ENCODE measurements at places on chromosomes 5 and 9.

DNA sequence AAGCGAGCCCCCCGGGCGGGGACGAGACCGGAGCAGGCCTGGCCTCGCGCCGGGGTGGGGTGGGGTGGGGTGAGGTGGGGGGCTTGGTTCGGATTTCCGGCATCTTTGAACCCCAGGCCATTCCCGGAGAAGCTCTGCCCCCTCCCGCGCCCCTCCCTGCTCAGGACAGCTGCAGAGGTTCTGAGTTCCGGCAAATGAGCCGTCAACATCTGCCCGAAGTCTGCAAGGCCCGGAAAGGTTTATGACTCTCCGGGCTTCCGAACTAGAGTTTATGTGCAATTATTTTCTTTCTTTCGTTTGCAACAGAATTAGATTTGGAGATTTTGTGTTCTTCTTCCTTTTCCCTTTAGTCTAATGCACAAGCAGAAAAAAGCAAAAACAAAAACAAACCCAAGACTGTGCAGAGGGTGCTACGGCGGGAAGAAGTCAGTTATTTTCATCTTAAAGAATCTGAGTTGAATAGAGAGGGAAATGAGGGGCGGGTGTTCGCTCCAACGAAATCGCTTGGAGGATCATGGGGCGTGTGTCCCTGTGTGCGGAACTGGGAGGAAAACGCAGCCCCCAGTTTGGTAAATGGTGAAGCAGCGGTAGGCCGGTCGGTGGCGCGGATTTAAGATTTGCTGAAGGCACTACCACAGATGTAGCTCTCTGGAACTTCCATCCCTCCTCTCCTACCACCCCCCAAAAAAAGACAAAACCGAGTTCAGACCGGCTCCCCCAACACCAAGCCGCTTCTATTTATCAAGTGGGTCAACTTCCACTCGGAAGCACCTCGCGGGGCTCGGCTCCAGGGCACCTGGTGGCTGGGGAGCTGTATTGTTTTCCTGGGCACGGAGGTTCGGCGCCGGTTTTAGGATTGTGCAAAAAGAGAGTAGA, 4.8 kb downstream of the LHX2 start:
- no peak for DNase-seq

- DNase-seq = no peak
Measured at GRCh38 chr9:37262410-37262809, 142.0 kb downstream of the ZCCHC7 start.

DNA sequence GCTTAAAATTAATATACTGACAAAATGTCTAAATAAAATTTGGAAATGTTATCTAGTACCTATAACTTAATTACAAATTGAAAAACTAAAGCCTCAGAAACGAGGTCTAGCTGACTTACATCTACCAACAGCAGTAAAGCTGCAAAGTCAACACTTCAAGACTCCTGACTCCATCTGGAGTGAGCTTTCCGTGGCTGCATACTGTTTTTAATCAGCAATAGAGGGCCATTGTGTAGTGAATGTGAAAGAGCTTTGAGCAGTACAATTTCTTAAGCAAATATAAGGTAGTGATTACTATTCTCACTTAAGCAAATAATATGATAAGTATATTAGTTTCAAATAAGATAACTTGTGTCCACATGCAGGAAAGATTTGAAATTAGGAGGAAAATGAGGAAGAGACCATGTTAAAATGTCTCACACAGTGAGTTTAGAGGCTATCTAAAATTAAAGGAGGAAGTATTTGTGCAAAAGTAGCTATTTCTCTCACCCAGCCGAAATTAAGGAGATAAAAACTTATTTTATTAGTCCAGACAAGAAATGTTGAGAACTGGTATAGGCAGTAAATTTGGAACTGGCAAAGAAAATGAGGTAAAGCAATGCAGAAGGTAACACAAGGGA, 6.4 kb downstream of the SPINK6 start:
- DNase-seq = no peak

DNA sequence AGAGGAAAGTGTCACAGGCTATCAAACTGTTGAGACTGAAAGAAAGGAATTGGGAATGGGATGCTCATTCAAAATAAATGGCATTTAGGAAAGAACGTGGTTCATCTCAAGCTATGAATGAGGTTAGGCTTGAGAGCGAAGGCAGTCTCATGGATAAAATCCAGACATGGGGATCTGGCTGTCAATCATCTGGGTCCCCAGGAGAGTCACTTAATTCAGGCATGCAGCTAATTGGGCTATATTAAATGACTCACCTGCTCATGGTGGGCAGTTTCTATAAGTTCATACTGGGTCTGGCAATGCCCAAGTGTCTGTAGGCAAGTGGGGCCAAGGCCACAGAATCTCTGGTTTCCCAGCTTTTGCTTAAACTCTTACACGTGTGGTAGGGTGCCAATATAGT, 286.5 kb upstream of the SEMA6A start:
- DNase-seq = no peak

GRCh38 chr5:126395198-126395597, 28.0 kb upstream of the GRAMD2B start:
- DNase-seq = no peak

DNA sequence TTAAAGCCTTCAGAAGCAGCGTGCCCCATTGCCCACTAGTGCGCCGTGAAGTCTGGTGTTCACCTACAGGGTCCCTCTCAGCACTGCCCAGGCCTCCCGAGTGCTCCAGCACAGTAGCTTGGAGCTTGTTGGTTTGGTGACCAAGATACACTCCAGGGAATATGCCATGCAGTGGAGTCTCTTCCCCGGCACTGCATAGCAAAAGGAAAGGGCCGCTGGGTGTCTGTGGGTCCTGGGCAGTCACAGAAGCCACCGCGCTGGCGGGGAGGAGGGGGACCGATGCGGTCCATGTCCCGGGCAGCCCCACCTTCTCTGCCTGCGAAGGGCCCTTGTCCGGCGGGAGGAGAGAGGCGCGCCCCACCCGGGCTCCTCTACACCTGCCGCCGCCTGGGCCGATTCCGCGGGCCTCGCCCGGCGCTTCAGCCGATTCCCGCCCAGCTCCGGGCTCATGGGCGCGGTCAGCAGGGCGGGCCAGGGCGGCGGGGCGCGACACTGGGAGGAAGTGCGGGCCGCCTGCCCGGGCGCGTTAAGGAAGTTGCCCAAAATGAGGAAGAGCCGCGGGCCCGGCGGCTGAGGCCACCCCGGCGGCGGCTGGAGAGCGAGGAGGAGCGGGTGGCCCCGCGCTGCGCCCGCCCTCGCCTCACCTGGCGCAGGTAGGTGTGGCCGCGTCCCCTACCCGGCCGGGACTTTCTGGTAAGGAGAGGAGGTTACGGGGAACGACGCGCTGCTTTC, at the start of gene SYK:
SYK (plus strand) TSS at position 579 of the 732 bp plus-strand sequence. CDS start 42,080 bp downstream, outside the sequence.
- DNase-seq = no peak

GRCh38 chr5:65927503-65928321, 1.3 kb downstream of the ERBIN start:
- no peak for DNase-seq

GRCh38 chr5:61055434-61056006, 106.7 kb downstream of the SMIM15 start:
- DNase-seq = no peak

DNA sequence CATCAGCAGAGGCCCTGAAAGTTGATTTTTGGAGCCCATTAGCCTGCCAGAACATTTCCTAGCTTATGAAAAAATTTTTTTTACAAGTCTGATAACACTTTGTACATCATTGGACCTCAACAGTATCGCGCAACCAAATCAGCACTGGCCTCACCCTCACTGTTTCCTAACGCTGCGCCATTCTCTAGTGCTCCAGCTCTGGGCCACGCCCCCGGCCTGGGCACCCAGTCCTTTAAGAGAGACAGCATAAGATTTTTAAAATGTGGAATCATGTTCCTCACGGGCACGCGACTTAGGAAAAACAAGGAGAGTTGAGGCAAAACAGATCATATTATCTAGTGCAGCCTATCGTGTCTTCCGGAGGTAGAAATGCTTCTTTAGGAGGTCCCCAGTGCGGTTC, 114.5 kb downstream of the BOD1 start:
- DNase-seq = no peak

- DNase-seq = no peak
Measured at GRCh38 chr5:32805971-32806638, 95.0 kb downstream of the NPR3 start.

- no peak for DNase-seq
Measured at GRCh38 chr9:137244486-137245449, 3.7 kb downstream of the TUBB4B start.

GRCh38 chr5:32574540-32575175, 10.7 kb upstream of the SUB1 start:
- DNase-seq = no peak

DNA sequence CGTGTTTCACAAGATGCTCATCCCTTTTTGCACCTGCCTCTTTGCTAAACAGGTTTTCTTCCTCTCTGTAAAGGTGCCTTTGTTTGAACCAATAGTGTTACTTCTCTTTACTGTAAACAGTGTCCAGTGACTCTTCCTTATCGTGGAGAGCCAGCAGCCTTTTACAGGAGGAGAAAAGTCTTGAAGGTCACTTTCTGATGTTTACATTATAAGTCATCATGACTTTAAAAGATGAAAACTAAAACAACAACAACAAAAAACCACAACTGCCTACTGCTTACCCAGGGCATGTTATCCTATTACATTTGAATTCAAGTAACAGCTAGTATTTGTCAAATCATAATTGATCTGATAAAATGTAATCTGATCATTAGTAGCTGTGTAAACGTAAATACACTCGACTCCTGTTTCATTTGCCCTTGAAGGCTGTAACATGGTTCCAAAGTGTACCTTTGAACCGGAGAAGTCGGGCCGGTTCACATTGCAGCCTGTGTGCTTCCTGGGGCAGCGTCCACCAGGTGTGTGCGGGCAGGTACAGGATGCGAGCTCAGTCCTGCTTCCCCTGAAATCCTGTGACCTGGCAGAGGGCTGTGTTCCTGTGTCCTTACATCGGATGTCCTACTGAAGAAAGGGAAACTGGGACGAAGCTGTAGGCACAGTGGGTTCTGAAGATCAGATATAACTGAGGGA, 118.1 kb downstream of the C9orf152 start:
- DNase-seq = no peak

DNA sequence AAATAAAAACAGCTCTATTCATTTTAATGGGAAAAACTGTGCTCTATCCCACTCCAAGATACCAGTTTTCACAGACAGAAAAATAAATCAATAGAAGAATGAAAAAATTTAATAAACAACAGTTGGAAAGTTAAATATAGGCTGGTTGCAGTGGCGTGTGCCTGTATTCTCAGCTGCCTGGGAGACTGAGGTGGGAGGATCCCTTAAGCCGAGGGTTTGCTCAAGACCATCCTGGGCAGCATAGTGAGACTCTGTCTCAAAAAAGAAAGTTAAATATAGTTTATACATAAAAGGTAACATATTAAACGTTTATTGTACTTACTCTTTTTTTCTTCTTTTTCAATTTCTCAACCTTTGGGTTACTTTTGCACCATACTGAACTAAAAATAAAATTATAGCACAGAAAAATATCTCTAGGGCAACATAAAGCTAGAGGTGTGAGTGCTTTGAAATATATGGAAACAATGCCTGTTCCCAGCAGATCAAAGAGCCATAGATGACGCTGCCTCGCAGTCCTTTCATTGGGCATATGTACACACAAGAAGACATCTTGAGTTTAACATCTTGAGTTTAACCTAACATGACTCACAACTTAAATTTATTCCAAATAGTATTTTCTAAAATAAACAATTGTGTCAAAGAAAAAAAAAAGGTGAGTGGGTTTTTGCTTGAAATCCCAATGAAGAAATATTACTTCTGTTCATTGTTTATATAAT, 25.7 kb upstream of the KLF9 start:
- no peak for DNase-seq

GRCh38 chr5:80143491-80143890, 108.3 kb downstream of the THBS4 start:
- no peak for DNase-seq

- DNase-seq = no peak
Measured at GRCh38 chr9:2673161-2673560, 44.1 kb upstream of the KCNV2 start.

GRCh38 chr9:123965801-123966686, 36.1 kb upstream of the DENND1A start:
- no peak for DNase-seq

- no peak for DNase-seq
Measured at GRCh38 chr9:19643875-19644274, 145.0 kb downstream of the SLC24A2 start.

- DNase-seq = no peak
Measured at GRCh38 chr9:130072515-130073235, 19.0 kb downstream of the GPR107 start.

DNA sequence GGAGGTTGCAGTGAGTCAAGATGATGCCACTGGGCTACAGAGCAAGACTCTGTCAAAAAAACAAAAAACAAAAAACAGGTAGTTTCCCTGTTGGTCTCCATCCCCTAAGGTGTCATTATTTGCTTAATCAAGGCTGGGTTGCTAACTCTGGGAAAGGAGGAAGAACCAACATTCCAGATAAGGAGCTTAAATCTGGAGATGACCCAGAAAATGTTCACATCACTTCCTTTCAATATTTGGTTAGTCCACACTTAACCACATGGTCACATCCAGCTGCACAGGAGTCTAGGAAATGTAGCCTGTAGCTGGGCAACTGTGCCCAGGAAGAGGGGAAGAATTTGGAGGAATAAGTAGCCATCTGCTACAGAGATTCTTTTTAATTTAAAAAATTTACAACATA, 25.9 kb upstream of the MEGF9 start:
- no peak for DNase-seq

- DNase-seq = no peak
Measured at GRCh38 chr9:76036762-76037161, 146.3 kb downstream of the PCSK5 start.

- no peak for DNase-seq
Measured at GRCh38 chr5:32309761-32310160, 3.0 kb downstream of the MTMR12 start.

- no peak for DNase-seq
Measured at GRCh38 chr9:38720083-38720745, at the start of gene FAM240B. FAM240B (minus strand) TSS chr9:38720133; CDS start chr9:38703999, 16,134 bp downstream.

DNA sequence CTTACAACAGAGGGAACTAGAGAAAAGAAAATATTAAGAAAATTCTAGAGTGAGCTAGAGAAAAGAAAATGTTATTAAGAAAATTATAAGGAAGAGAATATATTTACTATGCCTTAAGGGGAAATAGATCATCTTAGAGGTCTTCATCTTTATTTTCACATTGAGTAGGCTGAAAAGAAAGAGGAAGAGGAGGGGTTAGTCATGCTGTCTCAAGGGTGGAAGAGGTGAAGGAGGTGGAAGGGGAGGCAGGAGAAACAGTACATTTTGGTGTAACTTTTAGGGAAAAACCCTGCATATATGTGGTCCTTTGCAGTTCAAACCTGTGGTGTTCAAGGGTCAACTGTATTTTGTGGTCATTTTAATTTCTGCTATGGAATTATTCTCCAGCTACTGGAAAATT, 46.6 kb downstream of the PPIP5K2 start:
- no peak for DNase-seq

- DNase-seq = no peak
Measured at GRCh38 chr9:133377721-133378216, 1.6 kb downstream of the STKLD1 start.

GRCh38 chr5:64646169-64646568, 44.1 kb upstream of the SHISAL2B start:
- DNase-seq = no peak

Measured in esophagus squamous epithelium (tissue), 5 donors.